ENCODE measurements at places on chromosomes 13 and 19.

DNA sequence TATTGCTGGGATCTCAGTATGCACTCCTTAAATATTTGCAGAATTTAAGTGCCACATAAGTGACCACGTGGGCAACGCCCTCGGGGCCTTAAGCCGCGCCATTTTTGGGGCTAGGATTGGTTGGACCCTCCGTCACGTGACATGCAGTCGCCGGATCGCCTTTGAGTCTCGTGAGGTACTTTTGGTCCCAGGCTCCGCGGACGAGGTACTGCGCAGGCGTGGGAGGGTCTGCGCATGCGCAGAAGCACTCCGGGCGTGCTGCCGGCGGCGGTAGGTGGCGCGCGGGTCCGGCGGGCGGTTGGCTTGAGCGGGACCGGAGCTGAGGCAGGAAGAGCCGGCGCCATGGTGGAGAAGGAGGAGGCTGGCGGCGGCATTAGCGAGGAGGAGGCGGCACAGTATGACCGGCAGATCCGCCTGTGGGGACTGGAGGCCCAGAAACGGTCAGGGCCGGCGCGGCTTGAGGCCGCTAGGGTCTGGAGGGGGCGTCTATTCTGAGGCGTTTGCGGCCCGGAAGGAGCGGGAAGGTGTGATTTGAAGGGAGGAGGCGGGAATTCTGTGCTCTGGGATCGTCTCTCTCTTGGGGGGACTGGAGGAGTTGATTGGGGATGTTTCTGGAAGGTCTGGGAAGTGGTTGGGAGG, at the start of gene SAE1:
SAE1 (plus strand) TSS at position 247 of the 639 bp plus-strand sequence; CDS start at position 343, 96 bp downstream.
- peak; percentile 88 for DNase-seq

GRCh38 chr19:31271306-31271911, 77.8 kb downstream of the TSHZ3 start:
- DNase-seq = no peak

GRCh38 chr19:13401388-13401787, 104.9 kb downstream of the CACNA1A start:
- no peak for DNase-seq

- no peak for DNase-seq
Observed at GRCh38 chr19:495402-496111, 729 bp upstream of the MADCAM1 start.

DNA sequence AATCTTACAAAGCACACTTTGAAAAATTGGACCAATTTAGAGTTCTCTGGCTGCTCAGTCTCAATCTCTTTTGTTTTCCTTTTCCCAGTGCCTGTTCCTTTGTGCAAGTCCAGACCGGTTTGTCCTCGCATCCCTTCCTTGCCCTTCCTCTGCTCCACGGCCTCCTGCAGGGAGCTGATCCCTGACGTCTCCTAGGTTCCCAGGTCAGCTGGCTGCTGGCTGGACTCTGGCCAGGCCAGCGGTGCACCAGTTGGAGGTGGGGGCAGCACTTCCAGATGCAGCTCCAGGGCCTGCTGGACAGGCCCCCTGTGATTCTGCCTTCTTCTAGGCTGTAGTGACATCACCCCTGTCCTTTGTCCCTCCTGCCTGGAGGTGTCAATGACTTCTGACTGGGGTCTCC, 44.0 kb upstream of the KPNA3 start:
- DNase-seq = no peak

Data from stimulated activated CD8-positive, alpha-beta memory T cell treated with anti-CD3 and anti-CD28 coated beads, Interleukin-12 subunit alpha, Interleukin-12 subunit beta, amount 100 ng/mL, for 4 hours (primary cell).